ENCODE measurements at places on chromosomes 2 and 18.

DNA sequence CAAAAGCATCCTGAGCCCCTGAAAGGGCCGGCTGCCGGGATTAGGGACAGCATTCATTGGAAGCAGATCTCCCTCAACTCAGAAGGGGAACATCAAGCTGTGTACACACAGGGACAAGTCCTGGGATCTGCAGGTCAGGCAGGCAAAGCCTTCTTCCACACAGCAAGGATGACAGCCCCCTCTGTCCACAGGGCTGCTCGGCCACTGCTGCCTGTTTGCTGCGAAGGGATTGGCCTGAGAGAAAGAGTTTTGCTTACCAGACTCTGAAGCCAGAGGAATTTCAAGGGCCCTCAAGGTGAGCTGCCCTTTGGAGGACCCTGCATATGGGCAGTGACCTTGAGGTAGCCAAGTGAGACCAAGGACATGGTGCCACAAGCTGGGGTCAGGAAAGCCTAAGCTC, 11.1 kb downstream of the ZBTB7C start:
- no peak for DNase-seq

GRCh38 chr2:238170386-238171071, 11.8 kb downstream of the ERFE start:
- no peak for DNase-seq

DNA sequence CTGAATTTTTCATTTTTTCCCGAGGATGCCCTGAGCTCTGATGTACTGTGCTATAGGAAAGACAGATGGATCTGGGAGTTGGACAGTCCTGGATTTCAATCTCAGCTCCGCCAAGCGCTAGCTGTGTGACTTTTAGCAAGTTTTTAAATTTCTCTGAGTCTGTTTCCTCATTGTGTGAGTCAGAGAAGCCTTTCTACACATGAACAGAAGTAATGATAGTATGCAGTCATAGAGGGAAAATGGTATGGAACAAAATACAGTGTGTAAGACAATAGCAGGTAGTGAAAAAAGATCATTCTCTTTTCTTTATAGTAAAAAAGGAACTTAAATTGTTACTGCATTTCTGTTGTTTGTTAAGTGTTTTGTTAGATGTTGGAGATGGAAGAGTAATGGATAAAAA, 52.4 kb upstream of the PPM1B start:
- DNase-seq: no peak

DNA sequence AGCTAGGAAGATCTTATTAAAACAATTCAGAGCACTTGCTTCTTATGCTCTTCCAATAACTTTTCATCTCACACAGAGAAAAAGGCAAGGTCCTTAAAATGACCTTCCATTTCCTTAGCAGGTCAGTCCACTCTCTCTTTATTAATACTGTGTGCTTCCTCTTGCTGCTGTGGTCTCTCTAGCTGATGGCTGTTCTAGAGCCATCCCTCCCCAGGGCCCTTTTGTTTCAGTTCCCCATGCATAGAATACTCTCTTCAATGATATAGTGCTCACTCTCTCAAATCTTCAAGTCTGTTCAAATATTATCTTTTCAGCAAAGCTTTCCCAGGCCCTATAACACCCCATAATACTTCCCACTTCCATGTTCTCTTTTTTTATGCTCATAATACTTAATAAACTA, 469.3 kb downstream of the METTL4 start:
- no peak for DNase-seq

DNA sequence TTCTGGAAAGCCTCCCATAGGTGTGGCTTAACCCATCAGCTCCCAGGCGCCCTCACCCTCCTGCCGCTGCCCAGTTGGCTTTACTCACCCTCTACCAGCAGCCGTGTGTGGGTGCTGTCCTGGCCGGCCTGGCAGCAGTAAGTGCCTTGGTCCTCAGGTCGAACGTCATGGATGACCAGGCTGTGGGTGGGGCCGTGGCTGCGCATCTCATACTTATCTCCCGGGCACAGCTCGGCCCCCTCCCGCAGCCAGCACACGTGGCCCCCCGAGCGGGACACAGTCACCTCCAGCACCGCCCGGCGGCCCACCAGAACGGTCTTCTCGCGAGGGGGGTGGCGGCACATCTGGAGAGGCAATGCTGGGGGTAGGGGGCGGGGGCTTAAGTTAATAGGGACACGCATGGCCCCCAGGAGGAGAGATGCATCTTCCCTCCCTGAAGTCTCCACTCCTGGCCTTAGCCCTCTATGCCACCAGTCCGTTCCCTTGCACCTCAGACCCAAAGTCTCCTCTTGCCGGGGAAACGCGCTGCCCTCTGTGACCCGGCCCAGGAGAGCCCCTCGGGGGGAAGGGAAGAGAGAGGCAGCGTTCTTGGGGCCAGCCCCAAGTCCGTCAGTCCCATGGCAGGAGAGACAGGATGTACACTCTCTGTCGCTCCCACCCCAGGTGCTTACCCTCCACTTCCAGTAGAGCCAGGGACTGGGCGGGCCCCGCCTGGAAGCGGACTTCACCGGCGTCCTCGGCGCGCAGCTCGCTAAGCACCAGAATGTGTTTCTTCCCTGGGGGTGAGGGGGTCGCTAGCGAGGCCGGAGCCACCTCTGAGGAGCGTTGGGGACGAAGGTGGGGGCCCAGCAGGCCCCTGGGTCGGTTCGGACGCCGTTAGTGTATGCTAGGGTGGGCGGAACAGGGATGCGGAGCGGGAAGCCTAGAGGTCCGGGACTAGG, 7.9 kb downstream of the TMEM198 start:
- no peak for DNase-seq

DNA sequence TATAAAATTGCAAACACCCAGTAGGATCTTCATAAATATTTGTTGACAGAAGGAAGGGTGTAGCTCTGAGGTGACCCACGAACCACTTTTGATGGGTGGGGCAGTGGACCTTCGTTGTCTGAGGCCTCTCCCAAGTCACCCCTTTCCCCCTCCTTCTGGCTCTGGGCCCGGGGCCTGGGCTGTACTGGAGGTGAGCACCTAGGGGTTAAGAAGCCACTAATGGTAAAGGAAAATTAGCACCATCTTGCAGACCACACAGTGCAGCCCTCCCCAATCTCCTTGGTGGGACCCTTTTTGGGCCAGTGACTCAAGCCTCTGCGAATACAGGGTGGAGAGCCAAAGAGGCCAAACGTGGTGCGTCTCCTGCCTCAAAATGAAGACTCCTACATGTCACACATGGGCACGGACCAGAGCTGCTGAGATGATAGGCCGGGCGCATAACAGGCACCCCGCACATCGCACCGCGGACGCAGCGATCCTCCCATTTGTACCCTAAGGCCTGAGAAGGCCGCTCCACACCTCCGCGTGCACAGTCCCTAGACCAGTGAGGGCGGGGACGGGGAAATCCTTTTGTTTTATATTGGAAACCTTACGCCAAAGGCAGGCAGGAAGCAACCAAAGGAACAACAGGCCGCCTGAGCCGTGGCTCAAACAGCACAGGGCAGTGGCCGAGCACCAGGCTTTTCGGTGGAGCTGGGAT, 31.9 kb upstream of the ATP6V1B1 start:
- no peak for DNase-seq

DNA sequence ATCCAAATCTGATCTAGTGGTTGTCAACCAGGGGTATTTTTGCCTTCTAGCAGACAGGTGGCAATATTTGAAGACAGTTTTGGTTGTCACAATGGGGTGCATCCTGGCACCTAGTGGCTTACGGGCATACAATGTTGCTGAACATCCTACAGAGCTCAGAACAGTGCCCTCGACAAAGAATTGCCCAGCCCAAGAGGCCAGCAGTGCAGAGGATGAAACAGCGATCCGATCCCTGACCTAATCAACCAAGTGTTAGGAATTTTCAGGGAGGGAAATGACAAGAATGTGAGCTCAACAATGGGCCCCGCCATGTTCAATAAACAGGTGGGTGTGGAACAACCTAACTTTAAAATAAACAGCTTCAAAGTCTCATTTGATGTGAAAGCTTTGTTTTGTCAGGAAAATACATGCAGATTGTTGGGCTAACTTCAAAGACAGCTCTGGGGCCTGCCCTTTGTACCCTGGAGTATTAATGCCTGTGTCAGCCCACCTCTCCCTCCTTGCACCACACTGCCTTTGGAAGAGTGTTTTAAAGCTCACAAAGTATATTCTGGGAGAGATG, 22.5 kb upstream of the SCYGR5 start:
- DNase-seq: no peak

GRCh38 chr2:151302879-151303278, 13.4 kb upstream of the NMI start:
- no peak for DNase-seq

DNA sequence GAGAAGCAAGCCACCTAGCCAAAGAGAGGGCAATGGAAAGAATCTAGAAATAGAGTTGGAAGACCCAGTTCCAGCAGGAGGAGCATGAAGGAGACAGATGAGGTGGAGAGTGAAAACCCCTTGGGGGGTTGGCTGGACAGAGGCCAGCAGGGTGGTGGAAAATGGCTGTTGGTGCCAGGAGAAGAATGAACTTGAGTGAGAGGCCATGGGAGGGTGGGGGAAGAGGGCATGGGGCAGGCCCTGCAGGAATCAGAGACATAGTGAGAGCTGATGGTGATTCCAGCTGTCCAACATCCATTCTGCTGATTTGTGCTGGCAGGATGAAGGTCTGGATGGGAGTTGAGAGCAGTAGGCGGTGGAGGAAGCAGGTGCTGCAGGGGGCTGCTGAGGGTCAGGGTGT, 108.0 kb upstream of the TNP1 start:
- DNase-seq: no peak

GRCh38 chr2:109408043-109408335, 205.8 kb downstream of the SEPTIN10 start:
- DNase-seq: no peak

DNA sequence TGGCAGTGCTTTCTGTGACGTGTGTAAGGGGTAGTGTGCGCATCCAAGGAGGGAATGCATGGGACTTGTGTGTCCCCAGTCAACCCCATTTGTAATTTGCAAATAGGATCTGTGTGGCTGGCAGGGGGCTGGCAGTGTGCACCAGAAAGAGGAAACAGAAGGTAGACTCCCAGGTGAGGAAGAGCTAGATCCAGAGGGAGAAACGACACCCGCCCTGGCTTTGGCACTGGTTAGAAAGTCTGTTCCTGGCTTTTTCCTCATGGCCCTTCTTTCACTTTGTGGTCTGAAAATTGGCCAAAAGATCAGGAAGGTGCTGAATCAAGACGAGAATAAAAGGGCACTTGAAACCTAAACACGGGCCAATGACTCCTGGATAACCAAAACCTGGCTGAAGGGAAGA, 33.3 kb downstream of the PRKCE start:
- no peak for DNase-seq

DNA sequence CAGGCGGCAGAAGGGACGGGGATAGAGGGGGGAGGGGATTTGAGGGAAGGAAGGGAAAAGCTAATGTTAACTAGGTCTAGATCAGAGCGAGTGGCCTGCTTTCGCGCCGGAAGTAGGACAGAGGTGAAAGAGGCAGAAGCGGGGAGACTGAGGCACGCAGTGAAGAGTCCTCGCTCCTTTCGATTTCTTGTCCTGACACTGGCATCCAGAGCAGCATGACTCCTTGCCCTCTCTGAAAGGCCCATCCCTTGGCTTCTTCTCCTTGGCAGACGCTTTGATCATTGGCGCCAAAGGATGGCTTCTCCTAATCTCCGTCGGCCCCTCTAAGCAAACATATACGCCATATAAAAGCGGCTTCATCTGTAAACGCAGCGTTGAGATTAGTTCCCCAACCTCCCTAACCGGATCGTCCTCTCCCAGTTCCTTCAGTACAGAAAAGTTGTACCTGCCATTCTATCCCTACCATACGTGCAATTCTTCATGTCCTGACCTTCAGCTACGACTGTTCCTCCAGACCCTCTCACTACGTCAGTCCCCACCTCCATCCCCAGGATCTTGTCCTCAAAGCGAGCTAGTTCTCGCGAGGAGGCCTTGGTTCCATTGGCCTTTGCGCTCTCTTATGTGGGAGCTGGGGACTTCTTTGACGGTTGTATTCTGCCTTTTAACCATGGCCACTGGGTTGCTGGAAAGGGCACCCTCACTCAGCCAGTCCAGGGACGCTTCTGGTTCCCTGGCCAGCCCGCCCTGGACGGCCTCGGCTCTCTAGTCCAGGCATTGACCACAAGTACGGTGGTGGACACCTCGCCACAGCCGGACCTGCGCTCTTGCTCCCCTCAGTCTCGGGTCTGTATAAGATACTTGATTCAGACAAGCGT, 857 bp upstream of the NEUROD1 start:
- no peak for DNase-seq

DNA sequence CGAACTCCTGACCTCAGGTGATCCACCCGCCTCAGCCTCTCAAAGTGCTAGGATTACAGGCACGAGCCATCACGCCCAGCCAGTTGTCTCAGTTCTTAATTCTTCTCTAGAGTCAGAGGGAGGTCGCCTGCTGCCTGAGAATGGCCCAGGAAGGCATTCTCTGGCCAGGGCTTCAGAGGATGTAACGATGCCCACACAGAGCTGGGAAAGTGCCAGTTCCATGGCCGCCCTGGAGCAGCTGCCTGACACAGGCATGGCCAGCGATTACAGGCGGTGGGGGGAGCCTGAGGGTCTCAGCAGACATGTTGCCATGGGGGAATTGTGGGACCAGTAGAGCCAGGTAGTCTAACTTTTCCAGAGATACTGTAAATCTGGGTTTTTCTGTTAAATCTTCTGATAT, 25.6 kb upstream of the DNMT3A start:
- no peak for DNase-seq

DNA sequence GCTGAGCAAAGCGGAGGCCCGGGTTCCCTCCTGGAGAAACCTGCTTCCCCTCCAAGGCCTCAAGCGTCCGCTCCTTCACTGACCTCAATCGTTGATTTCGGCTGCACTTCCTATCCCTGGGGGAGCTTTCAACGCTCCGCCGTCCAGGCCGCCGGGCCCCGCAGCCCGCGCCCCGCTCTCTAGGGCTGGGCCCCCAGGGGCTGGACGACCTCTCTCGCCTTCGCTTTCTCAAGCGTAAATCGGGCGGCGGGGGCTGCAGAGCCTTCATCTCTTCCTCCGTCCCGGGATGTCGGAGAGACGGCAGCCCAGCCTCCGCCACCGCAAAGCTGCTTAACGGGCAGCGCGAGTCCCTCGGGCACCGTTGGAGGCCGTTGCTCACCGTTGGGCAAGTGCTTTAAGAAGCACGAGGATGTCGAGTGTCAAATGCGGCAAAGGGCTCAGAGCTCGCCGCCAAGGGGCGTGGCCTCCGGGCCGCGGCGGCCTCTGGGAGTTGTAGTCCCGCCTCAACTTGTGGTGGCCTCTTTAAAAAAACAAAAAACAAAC, 8.5 kb downstream of the HES6 start:
- DNase-seq: peak; percentile 76

GRCh38 chr18:3998698-3999333, 456.3 kb downstream of the DLGAP1 start:
- no peak for DNase-seq

GRCh38 chr2:33230195-33230594, 246.3 kb upstream of the RASGRP3 start:
- DNase-seq: no peak

- no peak for DNase-seq
Observed at GRCh38 chr2:235223011-235223410, 270.8 kb upstream of the AGAP1 start.

- DNase-seq: no peak
Observed at GRCh38 chr2:9037166-9037565, 33.7 kb upstream of the MBOAT2 start.

- DNase-seq: no peak
Observed at GRCh38 chr2:127619877-127620705, 25.9 kb upstream of the GPR17 start.

- DNase-seq: no peak
Observed at GRCh38 chr2:60550178-60550983, 3.1 kb downstream of the BCL11A start.

- DNase-seq: no peak
Observed at GRCh38 chr2:210899131-210899530, 342.7 kb downstream of the CPS1 start.

- no peak for DNase-seq
Observed at GRCh38 chr2:136055929-136056688, 61.8 kb downstream of the CXCR4 start.

- DNase-seq: no peak
Observed at GRCh38 chr2:240687045-240687740, 4.5 kb upstream of the AQP12A start.
